ENCODE measurements at places on chromosomes 13 and 19.

DNA sequence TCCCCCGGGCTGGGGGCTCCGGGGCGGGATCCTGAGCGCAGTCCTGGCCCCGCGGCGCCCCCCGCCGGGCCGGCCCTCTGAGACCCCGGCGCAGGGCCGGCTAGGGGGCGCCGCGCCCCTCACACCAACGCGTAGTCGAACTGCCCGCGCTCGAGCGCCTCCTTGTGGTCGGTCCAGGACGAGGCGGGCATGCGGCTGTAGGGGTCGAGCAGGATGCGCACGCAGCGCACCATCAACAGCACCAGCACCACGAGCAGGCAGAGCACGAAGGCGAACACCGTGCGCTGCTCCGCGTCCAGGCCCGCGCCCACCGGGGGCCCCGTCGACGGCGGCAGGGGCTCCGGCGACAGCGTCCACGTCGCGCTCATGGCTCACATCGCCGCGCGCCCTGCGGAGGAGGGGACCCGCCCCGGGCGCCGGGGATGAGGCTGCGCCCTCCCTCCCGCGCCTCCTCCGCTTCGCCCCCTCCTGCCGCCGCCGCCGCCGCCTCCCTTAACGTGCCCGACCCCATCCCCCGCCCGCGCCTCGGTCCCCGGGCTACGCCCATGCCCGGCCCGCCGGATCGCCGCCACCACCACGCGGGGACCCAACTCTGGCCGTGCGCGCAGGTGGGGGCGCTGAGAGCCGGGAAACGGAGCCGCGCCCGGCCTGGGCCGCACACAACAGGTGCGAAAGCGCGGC lies 624 bp downstream of the CTXN1 start:
- peak; percentile 86 for DNase-seq

GRCh38 chr19:55152017-55152416 lies 3.0 kb upstream of the TNNT1 start:
- DNase-seq = no peak

- peak; percentile 80 for DNase-seq
Measured at GRCh38 chr19:35643255-35644205, 2.0 kb downstream of the ETV2 start.

GRCh38 chr13:112756081-112756480 lies 66.2 kb downstream of the ATP11A start:
- DNase-seq = no peak

GRCh38 chr19:5951338-5951861 lies 26.5 kb downstream of the RANBP3 start:
- DNase-seq = no peak

GRCh38 chr13:44474122-44474910 lies 100.7 kb downstream of the SERP2 start:
- DNase-seq = no peak

GRCh38 chr13:79231887-79232286 lies 174.2 kb downstream of the RBM26 start:
- no peak for DNase-seq

- no peak for DNase-seq
Measured at GRCh38 chr13:71460211-71460610, 406.8 kb downstream of the DACH1 start.

GRCh38 chr13:25292301-25292700 lies 5.0 kb upstream of the MTMR6 start:
- DNase-seq = no peak

GRCh38 chr13:76245920-76246319 lies 609.8 kb downstream of the LMO7 start:
- DNase-seq = no peak

DNA sequence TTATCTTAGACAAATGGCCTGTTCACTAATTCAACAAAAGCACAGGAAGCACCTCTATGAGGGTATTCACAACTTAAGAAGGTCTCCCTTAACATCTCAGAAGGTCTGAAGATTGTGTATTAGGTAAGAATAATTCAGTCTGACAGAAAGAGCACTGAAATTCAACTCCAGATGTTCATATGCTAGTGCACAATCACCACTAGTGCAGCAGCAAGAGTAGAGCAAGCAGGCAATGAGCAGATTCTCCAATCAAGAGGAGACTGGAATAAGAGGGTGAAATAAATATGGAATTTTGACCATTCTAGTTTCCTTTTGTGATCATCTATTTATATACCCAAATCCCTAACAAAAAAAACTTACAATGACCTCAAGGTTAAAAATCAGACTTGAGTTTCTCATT lies 52.0 kb downstream of the MPHOSPH8 start:
- DNase-seq = no peak

GRCh38 chr19:3250675-3251074 lies 26.2 kb downstream of the CELF5 start:
- DNase-seq = peak; percentile 65

GRCh38 chr13:99743094-99743493 lies 228.5 kb downstream of the ZIC5 start:
- no peak for DNase-seq

- DNase-seq = no peak
Measured at GRCh38 chr13:99004978-99005377, 27.1 kb upstream of the DOCK9 start.

- DNase-seq = no peak
Measured at GRCh38 chr13:29439601-29440388, 155.7 kb downstream of the SLC7A1 start.

GRCh38 chr13:98512774-98513665 lies 63.9 kb downstream of the STK24 start:
- no peak for DNase-seq

DNA sequence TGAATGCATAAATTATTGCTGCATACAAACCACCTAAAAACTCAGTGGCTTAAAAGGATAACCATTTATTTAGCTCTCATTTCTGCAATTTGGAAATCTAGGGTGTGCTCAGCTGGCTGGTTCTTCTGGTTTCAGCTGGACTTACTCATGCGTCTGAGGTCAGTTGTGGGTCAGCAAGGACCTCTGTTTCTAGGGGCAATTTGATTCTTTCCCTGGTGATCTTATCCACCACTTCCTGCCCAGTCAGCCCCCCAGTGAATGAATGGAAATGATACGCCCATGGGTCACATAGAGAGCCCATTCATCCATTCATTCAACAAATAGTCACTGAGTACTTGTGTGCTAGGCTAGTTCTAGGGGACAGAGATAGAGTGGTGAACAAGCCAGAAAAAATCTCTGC lies 9.9 kb downstream of the FXYD5 start:
- DNase-seq = no peak
